ENCODE measurements at places on chromosomes 13 and 19. TPM values are rescaled to one million over a fixed set of nuclear protein-coding genes. Genes with fewer than 3 reads are reported as not detected.

The MYO16 gene
- total RNA-seq = 1.2 TPM

GRCh38 chr13:73997964-73998363 lies 136.2 kb downstream of the KLF12 start:
- DNase-seq = no peak

GRCh38 chr19:52343548-52343947 lies 7.5 kb downstream of the ZNF610 start:
- no peak for DNase-seq

DNA sequence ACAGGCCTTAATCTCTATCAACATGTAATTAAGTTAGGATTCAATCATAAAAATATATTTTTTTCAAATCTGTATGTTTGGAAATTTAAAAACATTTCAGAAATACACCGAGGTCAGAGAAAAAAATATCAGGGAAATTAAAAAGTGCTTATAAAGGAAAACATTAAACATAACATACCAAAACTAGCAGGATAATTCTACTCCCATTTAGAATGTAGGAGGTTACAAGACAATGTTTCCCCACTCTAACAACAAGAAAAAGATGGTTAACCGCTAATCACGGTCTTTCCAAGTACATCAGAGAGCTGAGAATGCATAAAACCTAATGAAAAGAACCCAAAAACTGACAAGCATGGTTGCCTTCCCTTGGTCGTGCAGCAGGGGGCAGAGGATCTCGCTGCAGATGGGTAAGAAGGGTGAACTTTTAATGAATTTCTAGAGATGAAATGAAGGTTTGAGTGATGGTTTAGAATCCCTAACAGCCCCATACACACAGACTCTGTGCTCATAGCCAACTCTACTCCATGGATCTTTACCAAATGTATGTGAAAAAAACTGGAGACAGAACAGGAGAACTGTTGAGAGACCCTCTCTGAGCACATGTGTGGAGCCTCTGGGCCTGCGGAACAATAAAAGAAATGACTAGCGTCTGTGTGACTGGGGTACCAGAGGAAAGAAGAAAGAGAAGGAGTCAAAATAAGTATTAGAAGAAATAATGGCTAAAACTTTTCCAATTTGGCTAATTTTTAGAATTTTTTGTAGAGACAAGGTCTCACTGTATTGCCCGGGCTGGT lies 51.3 kb upstream of the LSM14A start:
- no peak for DNase-seq

The IL4I1 gene
- 9.5 TPM for total RNA-seq

The CEACAM7 gene
- not detected for total RNA-seq

The SMIM24 gene
- 2.5 TPM for total RNA-seq

The CDC37 gene
- 262 TPM for total RNA-seq

Measured in epithelial cell of proximal tubule (primary cell).